ENCODE measurements at places on chromosomes 6 and 20.

DNA sequence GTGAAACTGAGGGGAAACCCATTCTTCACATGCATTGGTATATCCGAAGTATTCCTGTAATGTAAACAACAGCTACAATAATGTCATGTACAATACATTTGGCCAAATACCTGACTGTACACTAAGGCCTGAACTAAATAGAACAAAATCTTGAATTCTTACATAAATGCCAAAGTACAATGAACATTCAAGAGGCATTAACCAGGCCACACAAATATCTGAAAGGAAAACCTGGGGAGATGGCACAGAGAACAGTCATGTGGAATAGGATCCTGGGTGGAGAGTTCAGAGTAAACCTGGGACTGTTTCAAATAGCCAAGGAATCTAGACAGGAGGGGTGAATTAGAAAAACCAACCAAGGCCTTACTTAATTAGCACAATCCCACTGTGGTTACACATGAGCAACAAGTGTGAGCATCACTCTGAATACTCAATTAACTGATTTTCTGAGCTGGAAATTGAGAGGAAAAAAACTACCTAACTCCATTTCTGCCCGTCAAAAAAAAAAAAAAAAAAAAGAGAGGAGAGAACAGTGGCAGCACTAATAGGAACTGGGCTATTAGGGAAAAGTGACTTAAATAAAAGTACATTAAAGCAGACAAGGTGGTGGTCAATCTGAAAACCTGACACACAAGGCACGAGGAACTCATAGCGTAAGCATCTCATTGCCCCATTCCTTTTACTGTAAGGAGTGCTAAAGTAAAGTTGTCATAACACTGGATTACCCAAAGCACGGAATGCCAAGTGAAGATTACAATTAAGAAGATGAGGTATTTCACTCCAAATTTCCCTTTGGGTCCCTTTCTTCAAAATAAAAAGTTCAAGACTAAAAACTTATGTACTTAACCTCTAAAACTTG, 10.9 kb downstream of the SNX5 start:
- no peak for DNase-seq

GRCh38 chr6:71079677-71080076, 122.8 kb upstream of the B3GAT2 start:
- DNase-seq = no peak

DNA sequence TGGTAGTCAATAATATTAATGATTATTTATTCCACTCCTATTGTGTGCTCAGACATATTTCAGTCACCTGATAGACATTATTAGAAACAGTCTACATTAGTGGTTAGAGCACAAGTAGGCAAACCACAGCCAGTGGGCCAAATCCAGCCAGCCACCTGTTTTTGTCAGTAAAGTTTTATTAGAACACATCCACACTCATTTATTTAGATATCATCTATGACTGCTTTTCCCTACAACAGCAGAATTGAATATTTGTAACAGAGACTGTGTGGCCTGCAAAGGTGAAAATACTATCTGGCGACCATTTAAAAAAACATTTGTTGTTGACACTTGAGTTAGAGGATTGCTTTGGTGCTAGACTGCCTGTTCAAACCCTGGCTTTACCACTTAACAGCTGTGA, 220.0 kb upstream of the ZFP64 start:
- DNase-seq = no peak

DNA sequence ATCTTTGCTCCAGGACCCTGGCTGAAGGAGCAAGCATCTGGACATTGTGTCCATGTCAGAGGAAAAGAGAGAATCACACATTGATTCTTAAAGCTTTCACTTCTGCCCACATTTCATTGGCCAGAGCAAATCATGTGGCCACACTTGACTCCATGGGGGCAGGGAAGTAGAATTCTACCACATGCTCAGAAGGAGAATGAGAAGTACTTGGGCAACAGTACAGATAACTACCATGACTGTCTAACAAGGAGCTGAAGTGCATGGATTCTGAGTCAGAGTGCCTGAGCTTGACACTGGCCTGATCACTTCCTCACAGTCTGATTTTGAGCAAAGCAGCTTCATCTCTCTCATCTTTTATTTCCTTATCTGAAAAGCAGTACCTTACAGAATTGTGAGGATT, 38.6 kb downstream of the GHRH start:
- no peak for DNase-seq

DNA sequence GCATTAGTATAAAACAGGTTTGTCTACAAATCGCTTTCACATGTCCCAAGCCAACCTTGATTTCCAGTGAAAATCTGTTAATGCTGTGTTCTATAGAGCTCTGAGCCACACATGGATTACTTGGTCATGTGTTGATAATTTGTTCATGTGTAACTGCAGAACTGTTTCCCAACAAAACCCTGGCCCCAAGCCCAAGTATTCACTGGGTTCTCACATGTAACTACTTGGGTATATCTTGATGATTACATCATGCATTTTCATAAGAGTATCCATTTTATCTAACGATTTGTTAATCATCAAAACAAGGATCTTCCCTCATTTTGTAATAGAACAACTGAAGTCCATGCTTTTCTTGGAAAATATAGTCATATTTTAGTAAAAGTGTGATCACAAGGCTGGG, 657.6 kb downstream of the PRKN start:
- DNase-seq = peak; percentile 70

GRCh38 chr6:46072866-46073265, 56.9 kb upstream of the ENPP4 start:
- DNase-seq = no peak

DNA sequence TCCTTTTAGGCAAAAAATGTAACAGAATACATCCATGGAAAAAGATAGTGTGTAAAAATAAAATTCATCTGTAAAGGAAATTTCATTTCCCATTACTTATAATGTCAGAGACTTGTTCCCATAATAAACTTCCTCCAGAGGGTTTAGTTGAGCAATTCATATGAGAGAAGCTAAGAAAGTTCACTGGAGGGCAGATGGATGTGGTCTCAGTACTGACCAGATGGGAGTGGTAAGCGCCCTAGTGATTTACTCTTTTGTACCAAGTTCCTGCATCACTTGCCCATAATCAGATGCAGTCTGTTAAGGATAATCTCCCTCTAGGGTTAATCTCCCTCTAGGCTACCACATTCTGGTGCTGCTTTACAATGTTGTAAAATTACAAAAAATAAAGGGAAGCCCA, 61.7 kb downstream of the ESF1 start:
- DNase-seq = no peak

- DNase-seq = no peak
Observed at GRCh38 chr6:37062424-37062823, 57.0 kb downstream of the FGD2 start.

DNA sequence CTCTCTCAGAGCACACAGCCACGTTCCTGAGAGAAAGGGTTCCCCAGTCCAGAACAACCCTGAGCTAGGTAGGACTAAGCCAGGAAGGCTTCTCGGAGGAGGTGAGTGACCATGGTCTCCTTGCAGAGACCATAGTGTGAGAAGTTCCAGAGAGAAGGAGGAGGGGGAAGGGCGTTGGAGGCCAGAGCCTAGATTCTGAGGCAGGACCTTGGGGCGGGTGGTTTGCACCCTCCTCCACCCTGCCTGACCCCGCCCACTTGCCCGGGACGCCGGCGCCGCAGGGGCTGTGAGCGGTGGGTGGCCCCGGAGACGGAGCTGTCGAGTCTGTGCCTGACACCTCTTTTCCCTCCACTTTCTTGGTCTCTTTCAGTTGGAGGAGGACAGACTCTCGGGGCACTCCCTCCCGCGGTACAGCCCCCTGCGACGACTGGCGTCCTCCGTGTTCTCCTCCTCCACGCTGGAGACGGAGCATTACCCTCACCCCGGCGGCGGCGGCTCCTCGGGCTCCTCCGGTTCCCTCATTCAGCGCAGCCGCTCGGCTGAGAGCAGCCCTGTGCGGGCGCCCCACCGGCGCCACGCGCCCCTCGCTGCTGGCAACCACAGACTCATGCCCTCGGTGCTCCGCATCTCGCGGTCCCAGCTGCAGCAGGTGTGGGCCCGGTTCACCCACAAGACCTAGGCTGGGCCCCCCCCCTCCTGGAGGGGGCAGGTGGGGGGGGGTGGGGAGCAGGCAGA, 26.2 kb downstream of the TTBK1 start:
- peak; percentile 20 for DNase-seq

DNA sequence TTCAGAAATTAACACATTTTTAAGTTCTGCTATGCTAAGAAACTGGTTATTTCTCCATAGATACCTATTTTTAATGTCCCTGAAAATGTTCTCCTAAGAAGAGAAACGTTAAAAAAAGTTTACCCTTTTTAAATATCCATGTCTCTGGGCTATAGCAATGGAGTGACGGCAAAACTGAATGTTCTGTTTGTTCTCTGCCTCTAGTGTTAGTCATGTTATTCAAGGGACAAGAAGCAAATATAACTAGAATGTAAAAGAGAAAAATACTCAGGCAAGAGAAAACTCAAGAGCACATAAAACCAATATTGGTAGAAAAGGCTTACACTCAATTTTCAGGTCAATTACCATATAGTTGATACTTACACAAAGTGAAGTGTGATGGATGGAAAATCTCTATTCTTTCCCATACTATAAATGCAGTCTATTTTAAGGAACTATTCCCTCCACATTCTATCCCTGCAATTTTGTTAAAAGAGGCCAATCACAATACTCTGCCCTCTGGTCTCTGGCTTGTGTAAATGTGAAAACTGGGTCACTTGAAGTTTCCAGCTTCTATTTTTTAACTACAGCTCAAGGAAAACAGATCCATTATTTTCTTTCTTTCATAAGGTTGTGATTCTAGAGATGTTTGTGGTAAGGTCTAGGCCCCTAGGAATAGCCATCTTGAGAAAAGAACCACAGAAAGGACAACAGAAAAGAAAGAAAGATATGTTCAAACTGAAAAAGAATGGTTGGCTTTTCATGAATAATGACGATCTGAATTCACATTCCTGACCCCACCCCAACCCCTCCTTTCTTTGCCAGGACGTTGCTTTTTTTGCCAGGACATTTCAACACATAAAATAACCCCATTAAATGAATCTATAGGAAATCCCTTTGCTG, 200.3 kb upstream of the FAM83B start:
- no peak for DNase-seq

- peak; percentile 86 for DNase-seq
Observed at GRCh38 chr20:32031007-32031958, 20.8 kb upstream of the HCK start.

DNA sequence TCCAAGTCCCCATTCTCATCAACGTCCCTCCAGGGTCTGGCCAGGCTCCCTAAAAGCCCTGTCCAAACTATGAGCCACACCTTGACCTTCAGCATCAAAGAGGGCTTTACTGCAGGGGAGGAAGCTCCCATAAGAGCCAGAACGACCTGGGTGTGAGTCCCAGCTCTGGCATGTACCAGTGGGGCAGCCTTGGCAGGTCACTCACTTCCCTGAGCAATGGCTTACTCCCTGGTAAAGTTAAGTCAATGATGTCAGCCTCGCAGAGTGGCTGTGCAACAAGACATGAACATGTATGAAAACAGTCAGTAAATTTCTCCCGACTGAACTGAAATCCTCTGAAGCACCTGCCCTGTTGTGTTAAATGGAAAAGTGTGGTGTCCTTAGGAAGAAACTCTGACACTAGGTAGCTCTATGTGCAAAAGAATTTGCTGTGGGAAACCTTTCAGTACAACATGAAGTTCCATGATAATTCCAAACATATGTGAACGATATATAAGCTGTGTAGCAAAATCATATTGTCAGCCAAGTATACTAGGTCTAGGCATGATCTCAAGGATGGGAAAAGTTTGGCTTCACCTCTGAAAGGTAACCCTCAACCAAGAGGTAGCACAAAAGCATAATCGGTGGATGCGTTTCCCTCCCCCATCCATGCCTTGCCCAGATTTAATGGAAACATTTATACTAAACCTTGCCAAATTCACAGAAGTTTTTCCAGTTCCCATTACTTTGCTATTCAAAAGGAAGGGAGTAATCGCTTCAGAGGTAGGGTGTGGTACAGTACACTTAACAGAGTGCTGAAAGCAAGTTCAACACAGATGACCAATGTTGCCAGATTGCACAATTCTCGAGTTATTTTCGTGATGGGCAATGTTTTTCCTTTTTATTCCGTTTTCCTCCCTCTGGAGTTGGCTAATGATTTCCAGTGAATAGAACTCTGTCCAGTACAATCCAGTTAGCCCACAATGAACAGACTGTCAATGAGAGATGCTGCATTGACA, 49.0 kb upstream of the RANBP9 start:
- DNase-seq = no peak

DNA sequence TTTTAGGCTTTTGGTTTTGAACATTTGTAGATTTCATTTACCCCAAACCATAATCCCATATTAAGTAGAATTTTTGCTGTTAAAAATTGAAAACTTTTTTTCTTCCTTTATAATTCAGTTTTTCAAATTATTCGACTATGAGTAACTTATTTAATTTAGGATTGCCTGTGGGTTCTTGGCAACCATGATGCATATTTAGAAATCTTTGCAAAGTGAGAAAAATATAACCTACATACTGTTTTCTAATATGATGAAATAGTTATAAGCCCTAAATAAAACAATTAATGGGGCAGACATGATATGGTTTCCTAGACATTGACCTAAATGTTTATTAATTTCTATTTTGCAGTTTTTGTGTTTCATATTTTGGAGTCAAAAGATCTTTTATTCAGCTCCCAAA, 23.6 kb downstream of the NEDD9 start:
- no peak for DNase-seq

DNA sequence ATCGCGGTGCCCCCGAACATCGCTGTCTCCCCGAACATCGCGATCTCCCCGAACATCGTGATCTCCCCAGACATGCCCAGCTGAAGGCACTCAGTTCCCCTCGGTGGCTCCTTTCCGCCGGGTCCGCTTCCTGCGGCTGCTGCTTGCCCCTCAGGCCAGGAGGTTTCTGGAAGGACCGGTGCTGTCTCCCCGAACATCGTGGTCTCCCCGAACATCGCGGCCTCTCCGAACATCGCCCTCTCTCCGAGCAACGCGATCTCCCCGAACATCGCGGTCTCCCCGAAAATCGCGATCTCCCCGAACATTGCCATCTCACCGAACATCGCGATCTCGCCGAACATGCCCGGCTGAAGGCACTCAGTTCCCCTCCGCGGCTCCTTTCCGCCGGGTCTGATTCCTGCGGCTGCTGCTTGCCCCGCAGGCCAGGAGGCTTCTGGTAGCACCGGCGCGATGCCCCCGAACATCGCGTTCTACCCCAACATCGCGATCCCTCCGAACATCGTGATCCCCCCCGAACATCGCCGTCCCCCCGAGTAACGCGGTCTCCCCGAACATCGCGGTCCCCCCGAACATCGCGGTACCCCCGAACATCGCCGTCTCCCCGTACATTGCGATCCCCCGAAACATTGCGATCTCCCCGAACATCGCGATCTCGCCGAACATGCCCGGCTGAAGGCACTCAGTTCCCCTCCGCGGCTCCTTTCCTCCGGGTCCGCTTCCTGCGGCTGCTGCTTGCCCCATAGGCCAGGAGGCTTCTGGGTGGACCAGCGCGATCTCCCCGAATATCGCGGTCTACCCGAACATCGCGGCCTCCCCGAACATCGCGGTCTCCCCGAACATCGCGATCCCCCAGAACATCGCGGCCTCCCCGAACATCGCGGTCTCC, 808 bp downstream of the ULBP1 start:
- no peak for DNase-seq

DNA sequence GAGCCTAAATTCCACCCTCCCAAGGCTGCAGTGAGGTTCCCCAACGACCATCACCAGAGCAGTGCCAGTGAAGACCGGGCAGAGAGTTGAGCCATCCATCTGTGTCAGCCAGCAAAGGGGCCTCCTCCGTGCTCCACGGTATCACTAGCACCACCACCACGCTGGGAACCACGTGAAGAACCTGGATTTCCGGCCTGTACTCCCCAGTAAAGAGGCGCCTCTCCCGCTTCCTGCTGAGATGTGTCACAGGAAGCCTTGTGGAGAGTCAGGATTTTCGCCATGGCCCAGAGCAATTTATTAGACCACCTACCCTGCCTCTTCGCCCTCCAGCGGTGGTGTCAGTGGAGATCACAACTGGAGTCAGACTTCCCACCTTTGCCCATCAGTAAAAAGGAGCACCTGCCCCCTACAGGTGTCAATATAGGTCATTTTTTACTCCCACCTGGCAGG, 28.8 kb downstream of the CPXM1 start:
- no peak for DNase-seq
